CD4-positive, alpha-beta T cell treated with Interleukin-17A for 4 hours (primary cell): ENCODE measurements at places on chromosomes 1 and 21.

GRCh38 chr1:213251972-213252371 is 200.9 kb downstream of the RPS6KC1 start:
- DNase-seq: no peak

DNA sequence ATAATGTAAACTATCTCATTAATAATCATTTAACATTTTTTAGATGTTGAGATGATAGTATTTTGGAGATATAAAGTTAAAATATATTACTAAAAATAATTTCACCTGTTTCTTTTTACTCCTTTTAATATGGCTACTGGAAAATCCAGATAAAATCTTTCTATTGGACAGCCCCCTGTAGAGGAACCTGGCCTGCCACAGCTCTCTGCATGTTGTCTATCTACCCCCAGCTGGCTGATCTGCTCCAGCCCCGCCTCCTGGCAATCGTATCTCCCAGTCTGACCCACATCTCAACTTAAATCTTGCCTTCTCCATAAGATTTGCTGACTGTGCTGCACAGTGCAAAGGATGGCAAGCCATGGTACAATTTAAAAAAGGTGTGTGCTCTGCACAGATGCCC is 182.8 kb downstream of the SIPA1L2 start:
- DNase-seq: no peak

GRCh38 chr1:202597090-202597761 is 113.0 kb downstream of the SYT2 start:
- DNase-seq: no peak

DNA sequence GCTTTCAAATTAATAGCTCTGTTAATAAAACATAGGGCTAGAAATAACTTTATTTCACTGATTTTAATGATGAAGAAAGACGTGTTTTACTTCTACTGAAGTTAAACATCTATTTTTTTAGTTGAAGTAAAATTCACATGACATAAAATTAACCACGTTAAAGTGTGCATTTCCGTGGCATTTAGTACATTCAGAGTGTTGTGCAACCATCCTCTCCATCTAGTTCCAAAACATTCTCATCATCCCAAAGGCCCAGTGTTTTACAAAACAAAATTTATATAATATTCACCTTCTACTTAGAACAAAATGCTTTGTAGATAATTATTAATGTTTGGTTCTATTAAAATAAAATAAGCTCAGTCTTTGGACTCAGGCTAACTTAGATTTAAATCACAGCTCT is 108.5 kb upstream of the GNG12 start:
- DNase-seq: no peak

DNA sequence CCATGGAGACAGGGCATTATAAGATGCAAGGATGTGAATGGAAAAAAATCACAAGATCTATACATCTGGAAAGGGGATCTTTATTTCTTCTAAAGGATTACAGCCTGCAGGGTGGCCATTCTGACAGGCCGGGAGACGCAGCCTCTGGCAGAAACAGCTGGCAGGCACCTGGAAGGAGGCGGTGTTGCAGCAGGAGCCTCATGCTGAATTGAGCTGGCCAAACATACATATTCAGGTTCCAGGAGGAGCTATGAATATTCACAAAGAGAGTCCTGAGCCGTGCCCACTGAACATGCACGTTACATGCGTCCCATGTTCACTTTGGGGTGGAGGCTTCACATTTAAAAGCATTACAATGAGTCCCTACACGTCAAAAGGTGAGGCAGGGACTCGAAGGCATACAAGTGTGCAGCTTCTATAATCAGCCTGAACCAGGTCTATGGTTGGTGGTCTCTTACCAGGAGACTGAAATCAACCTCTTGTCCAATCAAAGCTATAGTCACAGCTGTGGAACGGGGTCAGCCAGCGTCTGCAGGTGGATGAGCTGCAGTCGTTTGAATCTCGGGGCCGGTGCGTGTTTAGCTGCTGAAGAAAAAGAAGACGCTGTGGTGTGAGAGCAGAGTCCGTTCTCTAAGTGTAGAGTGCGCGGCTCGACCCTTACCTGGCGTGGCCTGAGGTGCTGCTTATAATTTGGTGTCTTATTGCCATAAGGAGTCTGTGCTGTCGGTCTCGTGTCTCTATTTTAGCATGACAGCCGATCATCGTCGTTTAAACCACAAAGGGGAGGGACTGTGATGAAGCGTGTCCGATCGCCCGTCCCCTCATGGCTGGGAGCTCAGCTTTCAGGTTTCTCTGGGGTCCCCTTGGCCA is 183.0 kb downstream of the ETS2 start:
- DNase-seq: no peak

DNA sequence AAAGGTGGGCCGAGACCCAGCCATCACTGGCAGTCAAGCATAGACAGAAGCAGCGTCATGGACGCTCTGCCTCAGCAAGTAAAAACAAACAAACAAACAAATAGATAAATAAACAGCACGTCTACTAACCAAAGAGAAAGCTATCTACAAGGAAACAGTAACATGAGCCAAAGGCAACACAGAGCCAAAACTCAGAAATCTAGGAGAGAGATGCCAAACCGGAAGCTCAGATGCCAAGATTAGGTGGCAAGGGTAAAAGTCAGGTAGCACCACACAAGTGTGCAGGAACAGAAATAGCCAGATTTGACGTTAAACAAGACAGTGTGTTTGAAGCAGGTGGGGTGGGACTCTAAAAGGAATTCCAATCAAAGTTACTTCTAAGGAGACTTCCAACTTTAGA is 448.3 kb upstream of the NFIA start:
- DNase-seq: no peak

DNA sequence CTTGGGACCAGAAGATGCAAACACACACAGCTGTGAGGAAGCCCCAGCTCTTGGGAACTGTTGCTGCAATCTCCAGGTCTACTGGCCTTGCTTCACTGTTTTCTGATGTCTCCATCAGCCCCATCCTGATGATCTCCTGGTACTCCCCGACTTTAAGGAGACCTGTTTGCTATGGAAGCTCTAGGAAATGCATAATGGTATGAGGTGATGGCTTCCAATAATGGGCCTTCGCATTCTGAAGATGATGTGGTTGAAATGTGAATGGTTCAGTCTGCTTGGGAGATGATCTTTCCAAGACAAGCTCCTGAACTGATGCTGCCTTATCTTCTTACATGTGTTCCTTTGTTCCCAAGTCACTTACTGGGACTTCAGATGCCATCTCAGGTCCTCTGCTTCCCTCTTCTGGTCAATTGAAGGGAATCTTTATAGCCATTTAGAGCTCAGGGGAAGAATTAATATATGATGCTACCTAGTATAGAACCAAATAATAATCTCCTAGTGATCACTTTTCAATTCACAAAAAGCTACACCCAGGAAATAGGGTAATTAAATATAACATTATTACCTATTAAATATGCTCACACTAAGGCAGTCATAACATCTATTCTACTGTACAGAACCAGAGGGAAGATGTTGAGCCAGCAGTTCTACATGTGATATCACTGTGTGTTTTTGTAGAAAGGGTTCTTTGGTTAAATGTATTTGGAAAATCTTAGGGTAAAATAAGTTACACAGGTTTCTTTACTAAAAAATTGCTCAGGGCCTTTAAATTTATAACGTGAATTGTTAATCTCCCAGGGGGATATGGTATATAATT is 73.9 kb upstream of the VTCN1 start:
- DNase-seq: no peak

DNA sequence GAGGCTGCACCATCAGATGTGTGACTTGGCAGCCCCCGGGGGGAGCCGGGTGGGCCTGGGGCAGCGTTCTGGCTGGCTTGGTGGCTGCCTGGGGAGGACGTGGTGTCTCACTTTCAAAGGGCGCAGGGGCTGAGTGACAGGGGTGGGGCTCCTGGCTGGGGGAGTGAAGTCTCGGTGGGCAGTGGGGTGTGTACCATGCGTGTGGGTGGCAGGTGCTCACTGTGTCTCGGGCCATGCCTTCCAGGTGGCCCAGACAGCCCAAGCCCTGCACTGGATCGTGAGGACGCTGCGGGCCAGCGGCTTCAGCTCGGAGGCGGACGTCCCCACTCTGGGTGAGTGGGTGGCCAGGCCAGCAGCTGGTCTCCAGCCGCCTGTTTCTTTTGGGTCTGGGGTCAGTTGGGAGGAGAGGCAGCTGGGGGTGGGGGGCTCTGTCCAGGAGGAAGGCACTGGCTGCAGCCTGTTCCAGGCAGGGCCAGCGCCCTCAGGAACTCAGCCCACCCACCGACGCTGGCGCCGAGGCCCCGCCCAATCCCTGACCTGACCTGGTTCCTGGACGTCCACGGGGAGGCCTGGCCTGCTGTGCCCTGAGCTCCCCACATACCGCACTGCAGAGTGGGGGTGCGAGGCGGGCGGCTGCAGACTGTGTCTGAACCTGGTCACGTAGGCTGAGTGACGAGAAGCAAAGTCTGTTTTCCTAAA is 30.6 kb upstream of the LRRC3 start:
- DNase-seq: no peak

DNA sequence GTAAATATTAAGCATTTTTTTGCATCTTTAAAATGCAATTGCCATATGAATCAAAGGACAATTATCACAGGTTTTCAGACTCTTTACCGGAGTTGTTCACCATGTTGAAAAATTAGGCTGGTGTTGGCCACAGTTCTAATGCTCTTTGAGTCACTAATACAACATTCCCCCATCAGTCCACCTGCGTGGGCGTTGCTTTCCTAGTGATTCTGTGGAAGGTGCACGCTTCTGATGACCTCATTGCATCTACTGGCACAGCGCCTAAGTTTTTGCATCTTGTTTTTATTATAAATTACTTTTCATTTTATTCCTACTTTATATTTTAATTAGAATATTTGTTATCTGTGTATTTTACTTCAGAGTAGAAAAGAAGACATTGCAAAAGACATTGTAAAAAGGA is 4.7 kb upstream of the F5 start:
- DNase-seq: no peak

- DNase-seq: no peak
Observed at GRCh38 chr1:62722796-62723195, 34.6 kb upstream of the DOCK7 start.

DNA sequence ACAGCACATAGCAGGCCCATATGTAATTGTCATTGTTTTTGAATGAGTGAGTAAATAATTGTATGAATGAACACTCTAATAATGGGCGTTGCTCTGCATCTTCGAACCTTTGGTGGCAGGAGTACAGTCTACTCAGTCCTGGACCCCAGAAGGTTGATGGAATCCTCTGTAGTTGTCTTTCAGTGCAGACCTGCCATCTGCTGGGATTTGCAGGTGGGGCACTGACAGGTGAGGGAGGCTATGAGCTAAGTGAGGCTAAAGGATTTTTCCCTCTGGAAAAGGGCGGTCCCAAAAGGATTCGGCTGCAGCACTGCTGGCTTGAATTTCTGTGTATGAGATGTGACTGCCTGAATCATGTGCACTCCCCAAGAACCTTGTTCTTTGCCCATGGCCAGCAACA is 53.4 kb downstream of the PLXNA2 start:
- no peak for DNase-seq

DNA sequence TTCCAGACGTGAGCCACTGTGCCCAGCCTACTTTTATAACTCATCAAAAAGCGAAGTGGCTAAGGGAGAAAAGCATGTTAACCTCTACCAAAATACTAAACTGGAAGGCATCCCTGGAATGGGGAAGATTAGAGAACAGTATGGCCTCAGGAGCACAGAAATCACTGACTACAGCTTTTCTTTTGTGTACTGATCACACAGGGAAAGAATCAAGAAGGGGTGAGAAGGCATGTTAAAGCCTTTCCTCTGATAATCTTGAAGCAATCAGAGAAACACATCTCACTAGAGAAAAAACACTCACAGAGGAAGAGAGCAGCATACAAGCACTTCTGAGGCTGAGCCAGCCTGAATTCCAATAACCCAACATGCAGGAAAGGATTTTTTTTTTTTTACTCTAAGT is 10.7 kb downstream of the PCAT6 start:
- DNase-seq: no peak

DNA sequence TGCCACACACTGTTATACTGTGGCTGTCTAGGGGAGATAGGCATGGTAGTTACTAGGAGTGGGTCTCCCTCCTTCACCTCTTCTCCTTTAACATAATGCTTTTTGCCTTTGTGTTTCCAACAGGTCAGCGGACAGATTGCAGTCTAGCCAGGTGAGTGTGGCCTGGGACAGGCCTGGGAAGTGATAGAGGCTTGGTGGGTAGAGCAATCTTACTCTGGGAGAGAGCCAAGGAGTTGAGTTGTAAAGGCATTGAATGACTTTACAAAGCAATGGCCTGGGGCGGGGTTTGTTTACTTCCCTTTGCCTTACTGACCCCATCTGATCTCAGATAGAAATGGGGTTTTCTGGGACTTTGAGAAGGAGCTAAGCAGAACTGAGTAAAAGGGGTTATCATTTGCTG is 51.0 kb upstream of the IKBKE start:
- no peak for DNase-seq

DNA sequence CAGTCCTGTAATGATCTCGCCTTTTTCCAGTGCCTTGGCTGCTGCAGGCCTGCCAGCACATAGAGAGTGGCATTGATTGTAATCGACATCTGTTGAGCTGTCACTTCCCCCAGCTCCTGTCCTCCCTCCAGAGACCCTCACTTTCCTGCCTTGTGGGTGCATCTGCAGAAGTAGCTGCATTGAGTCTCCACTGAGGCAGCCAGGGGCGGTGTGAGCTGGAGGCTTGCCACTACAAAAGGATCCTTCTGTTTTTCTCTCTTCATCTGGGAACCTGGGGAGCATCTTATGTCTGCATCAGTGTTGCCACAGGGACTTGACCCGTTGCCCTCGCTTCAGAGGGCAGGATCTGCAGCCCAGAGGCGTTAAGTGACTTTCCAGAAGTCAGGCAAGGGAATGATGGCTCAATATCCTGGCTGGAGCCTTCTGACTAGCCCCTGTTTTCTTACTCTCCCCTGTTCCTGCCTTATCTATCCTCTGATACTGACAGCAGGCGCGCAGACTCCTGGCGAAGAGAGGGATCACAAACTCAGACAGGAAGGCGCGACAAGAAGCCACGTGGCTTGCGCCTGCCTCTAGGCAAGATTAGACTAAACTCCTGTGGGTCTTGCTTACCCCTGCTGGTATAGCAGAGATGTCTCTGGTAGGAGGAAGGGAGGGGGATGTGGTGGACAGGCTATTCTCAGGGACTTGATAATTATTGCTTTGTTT is 13.3 kb upstream of the FMOD start:
- no peak for DNase-seq

DNA sequence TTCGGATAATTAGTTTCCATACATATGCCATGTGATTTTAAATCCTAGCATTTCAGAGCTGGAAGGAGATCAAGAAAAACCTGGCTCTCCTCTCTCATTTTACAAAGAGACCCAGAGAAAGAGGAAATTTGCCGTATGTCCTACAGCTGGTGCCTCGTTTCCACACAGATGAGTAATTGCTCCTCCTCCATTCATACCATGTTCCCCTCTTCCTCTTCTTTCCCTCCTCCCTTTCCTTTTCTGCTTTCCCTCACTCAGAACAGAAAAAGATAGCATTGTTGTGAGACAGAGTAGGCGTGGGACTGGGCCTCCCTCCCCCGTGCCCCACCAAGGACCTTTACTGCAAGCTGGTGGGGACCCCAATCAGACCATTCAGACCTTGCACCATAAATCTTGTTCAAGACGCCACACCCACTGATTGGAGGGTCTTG is 13.7 kb upstream of the SLC44A3 start:
- no peak for DNase-seq

GRCh38 chr1:106846656-106847055 is 209.8 kb upstream of the PRMT6 start:
- DNase-seq: no peak
